ENCODE measurements at places on chromosomes 11 and 22. TPM values are rescaled to one million over a fixed set of nuclear protein-coding genes. Genes with fewer than 3 reads are reported as not detected.

The TPBGL gene
- 0.58 TPM for total RNA-seq

The WNT11 gene
- 0.45 TPM for total RNA-seq

The OR8B3 gene
- not detected for total RNA-seq

The ROBO3 gene
- total RNA-seq, result 8.1 TPM

The CAVIN3 gene
- not detected for total RNA-seq

The PNPLA3 gene
- not detected for total RNA-seq

The OR5J2 gene
- not detected for total RNA-seq
